MV-4-11 (cell line): ENCODE measurements at places on chromosomes 12 and 14.
A peak's percentile ranks its signal among the peaks of the same experiment; 100 is the strongest.

DNA sequence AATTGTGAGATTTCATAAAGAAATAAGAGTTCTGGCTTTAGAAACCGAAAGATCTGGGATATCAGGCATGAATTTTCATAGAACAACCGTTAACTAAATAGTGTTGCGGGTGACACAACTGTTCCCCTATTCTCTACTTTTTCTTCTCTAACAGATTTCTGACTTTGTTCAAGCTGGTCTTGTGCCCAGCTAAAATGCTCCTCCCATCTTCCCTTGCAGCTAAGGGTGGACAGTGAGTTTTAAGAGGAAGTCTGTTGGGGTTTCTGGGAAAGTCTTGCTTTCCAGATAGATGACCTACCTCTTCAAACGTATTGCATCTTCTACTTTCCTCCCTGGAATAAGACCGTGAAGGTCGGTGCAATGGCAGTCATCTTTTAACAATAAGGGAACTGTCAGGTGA, 18.7 kb downstream of the CCDC63 start:
- no peak for DNase-seq

GRCh38 chr12:100827901-100828520, 33.4 kb downstream of the ANO4 start:
- peak; percentile 7 for DNase-seq

GRCh38 chr12:108757856-108758255, 26.5 kb upstream of the CORO1C start:
- DNase-seq = peak; percentile 47

DNA sequence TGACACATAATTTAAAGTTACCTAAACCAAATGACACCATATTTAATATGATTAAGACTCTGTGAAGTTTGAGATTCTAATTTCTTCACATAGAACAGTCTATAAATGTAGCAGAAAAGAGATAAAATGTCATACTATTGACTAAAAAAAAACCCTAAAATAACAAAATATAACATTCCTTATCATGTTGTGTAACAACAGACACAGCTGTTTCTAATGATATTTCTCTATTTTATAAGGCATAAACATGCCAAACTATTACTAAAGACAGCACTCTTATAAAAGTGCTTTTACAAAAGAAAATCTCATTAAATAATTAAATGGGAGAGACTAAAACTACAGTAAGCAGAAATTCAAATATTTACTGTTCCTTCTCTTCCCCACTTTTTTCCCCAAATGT, 49.4 kb downstream of the NOVA1 start:
- DNase-seq = no peak

DNA sequence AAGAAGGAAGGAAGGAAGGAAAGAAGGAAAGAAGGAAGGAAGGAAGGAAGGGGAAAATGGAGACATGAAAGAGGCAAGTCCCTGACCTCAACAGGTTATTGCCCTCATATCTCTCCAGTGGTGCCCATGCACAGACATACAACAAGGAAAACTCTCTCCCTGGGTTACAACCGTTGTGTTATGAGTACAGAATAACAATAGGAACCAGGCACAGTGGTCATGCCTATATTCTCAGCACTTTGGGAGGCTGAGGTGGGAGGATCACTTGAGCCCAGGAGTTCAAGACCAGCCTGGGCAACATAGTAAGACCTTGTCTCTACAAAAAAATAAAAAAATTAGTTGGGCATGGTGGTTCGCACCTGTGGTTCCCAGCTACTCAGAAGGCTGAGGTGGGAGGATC, 139.4 kb upstream of the HMGA2 start:
- DNase-seq = no peak

GRCh38 chr12:102371165-102371564, 109.2 kb downstream of the IGF1 start:
- DNase-seq = no peak

DNA sequence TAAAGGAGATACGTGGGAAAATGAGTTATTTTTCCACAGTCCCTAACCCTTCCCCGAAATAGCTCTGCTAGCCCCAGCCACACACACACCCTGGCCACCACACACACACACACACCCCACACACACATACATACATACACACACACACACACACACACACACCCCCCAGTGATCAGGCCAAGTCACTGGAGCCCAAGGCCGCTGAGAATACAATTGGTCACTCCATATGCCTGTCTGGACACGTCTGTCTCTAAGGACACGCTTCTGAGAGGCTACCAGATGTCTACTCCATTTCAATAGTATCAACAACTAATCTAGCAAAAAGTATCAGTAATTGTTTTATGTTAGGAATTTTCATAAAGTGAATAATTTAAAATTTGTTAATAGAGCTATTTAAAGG, 13.0 kb upstream of the DIABLO start:
- DNase-seq = no peak

DNA sequence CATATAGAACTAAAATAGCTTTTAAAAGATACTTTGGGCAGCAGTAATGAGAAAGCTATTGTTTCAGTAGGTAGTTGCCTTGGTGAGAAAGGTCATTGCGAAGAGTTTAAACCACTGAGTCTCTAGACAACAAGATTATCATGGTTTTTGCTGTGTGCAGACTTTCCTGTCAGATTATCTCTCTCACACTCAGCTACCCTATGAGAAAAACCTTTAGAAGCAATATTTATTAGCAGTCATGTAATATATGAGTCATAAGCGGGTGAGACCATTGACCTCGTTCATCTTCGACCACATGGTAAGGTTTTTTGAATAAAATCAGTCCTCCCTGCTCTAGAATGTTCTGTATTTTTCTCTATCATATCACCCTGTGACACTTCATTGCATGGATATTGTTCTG, 59.9 kb downstream of the GPR65 start:
- DNase-seq = no peak

DNA sequence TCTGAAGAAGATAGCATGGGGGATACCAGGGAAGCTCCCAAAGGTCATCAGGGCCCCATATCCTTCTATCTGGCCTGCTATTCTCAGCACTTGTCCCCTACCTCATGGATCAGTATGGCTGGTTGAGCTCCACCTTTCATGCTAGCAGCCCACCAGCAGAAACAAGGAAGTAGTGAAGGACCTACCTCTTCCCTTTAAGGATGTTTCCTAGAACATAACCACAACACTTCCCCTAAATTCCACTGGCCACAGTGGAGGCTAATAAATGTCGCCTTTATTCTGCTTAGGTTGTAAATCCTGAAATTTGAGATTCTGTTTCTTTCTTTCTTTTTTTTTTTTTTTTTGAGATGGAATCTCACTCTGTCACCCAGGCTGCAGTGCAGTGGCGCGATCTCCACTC, 128.6 kb upstream of the PARP11 start:
- peak; percentile 12 for DNase-seq

DNA sequence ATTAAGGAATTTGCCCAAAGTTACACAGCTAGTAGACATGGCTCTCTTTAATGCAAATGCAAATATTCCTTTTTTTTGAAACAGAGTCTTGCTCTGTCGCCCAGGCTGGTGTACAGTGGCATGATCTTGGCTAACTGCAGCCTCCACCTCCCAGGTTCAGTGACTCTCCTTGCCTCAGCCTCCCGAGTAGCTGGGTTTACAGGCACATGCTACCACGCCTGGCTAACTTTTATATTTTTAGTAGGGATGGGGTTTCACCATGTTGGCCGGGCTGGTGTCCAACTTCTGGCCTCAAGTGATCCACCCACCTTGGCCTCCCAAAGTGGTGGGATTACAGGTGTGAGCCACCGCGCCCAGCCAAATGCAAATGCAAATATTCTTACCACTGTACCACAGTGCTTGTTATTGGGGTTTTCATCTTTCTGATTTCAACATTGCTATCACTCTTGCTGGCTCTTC, 24.5 kb upstream of the HIGD1C start:
- DNase-seq = no peak

GRCh38 chr12:7439579-7440505, 4.1 kb downstream of the CD163L1 start:
- DNase-seq = no peak

- no peak for DNase-seq
Measured at GRCh38 chr12:93387780-93388179, 10.1 kb downstream of the NUDT4 start.

DNA sequence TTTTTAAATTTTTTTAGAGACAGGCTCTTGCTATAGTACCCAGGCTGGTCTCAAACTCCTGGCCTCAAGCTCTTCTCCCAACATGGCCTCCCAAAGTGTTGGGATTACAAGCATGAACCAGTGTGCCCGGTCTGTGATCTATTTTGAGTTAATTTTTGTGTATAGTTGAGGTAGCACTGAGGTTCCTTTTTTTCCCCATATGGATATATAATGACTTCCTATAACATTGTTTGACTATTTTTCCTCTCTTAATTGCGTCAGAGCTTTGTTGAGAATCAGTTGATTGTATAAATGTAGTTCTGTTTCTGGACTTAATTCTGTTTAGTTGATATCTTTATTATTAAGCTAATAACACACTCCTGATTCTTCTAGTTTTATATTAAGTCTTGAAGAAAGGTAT, 8.6 kb upstream of the M6PR start:
- peak; percentile 9 for DNase-seq

GRCh38 chr12:86929962-86930361, 673.8 kb upstream of the MGAT4C start:
- no peak for DNase-seq

GRCh38 chr12:72448089-72448488, 175.9 kb downstream of the TRHDE start:
- no peak for DNase-seq
